Activated CD8-positive, alpha-beta memory T cell treated with anti-CD3 and anti-CD28 coated beads for 36 hours (primary cell): ENCODE measurements at places on chromosomes 3 and 15. TPM values are rescaled to one million over a fixed set of nuclear protein-coding genes. Genes with fewer than 3 reads are reported as not detected.

Gene MGLL
- 4.9 TPM for total RNA-seq

Gene ADAMTS17
- 1.4 TPM for total RNA-seq

Gene PATL2
- total RNA-seq, result 5.4 TPM

Gene FRMD5
- total RNA-seq, result 0.44 TPM

Gene SOX2
- not detected for total RNA-seq

Gene TBCCD1
- 15.8 TPM for total RNA-seq

Gene ISLR
- not detected for total RNA-seq

Gene PYGO1
- 0.06 TPM for total RNA-seq

Gene ASB14
- total RNA-seq, result not detected

Gene STRA6
- total RNA-seq, result not detected

Gene PLSCR4
- not detected for total RNA-seq

Gene IQCF5
- not detected for total RNA-seq

Gene BNIP2
- 65.5 TPM for total RNA-seq

Gene ZIC1
- total RNA-seq, result not detected

Gene FBXO22
- total RNA-seq, result 58.6 TPM

Gene ATP2B2
- not detected for total RNA-seq

Gene ETFA
- 184 TPM for total RNA-seq

Gene HES1
- not detected for total RNA-seq

Gene SCN11A
- 0.04 TPM for total RNA-seq

Gene THPO
- total RNA-seq, result not detected

Gene TRH
- total RNA-seq, result not detected

Gene SCN5A
- total RNA-seq, result 0.72 TPM

Gene ZDHHC19
- total RNA-seq, result not detected

Gene ALDH1L1
- not detected for total RNA-seq
